Amniotic epithelial cell (primary cell): ENCODE measurements at places on chromosomes 7 and 10.

- no peak for DNase-seq
Measured at GRCh38 chr7:122438492-122438891, 133.9 kb upstream of the FEZF1 start.

- DNase-seq = no peak
Measured at GRCh38 chr7:145339319-145339718, 503.5 kb upstream of the TPK1 start.

DNA sequence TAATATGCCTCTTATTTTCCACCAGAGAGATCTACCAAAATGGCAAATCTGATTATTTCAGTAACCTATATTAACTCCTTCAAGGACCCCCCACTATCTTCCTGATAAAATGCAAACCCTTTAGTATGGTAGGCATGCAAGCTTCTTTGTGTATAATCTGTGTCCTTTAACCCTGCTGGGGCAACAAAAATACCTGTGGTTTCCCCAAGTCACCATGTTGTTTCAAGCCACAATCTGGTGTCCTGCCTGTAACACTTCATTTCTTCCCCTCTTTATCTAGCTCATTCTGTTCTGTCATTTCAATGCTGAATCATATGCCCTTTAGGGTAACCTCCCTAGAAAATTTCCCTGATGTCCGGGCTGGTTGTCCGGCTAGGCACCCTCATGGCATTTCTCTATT lies 5.3 kb downstream of the CALCR start:
- peak; percentile 12 for DNase-seq

DNA sequence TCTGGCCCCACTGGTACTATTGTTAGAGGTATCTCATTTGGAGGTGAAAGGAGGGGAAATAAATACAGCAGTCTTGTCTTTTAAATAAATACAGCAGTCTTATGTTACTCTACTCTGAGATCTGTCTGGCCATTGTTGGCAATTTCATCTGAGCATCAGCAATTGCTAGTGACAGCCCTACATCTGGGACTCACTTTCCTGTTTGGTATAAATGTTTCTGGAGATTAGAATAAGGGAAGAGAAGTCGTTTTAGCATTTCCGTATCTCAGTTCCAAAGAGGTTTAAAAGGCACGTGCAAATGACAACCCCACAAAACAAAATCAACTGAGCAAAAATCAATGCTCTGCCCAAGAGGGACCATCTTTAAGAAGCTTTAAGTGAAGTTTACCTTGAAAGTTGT lies 18.1 kb upstream of the CNNM2 start:
- no peak for DNase-seq

- DNase-seq = no peak
Measured at GRCh38 chr7:155721056-155721455, 76.6 kb downstream of the RBM33 start.

DNA sequence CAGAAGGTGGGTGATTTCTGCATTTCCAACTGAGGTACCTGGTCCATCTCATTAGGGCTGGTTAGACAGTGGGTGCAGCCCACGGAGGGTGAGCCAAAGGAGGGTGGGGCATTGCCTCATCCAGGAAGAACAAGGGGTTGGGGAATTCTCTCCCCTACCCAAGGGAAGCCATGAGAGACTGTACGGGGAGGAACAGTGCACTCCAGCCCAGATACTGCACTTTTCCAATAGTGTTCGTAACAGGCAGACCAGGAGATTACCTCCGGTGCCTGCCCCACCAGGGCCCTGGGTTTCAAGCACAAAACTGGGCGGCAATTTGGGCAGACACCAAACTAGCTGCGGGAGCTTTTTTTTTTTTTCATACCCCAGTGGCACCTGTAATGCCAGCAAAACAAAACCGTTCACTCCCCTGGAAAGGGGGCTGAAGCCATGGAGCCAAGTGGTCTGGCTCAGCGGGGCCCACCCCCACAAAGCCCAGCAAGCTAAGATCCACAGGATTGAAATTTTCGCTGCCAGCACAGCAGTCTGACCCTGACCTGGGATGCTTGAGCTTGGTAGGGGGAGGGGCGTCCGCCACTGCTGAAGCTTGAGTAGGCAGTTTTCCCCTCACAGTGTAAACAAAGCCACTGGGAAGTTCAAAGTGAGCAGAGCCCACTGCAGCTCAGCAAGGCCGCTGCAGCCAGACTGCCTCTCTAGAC lies 31.2 kb downstream of the ARMC10 start:
- peak; percentile 38 for DNase-seq

DNA sequence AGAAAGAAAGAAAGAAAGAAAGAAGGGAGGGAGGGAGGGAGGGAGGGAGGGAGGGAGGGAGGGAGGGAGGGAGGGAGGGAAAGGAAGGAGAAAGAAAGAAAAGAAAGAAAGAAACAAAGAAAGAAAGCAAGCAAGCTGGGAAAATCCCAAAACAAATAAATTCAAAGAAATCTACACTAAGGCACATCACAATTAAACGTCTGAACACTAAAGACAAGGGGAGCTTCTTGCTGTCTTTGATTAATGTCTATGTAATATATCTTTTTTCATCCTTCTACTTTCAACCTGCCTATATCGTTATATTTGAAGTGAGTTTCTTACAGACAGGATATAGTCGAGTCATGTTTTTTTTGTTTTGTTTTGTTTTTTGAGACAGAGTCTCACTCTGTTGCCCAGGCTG lies 28.3 kb upstream of the EBF3 start:
- no peak for DNase-seq

- DNase-seq = no peak
Measured at GRCh38 chr7:35776686-35777085, 24.2 kb upstream of the SEPTIN7 start.

DNA sequence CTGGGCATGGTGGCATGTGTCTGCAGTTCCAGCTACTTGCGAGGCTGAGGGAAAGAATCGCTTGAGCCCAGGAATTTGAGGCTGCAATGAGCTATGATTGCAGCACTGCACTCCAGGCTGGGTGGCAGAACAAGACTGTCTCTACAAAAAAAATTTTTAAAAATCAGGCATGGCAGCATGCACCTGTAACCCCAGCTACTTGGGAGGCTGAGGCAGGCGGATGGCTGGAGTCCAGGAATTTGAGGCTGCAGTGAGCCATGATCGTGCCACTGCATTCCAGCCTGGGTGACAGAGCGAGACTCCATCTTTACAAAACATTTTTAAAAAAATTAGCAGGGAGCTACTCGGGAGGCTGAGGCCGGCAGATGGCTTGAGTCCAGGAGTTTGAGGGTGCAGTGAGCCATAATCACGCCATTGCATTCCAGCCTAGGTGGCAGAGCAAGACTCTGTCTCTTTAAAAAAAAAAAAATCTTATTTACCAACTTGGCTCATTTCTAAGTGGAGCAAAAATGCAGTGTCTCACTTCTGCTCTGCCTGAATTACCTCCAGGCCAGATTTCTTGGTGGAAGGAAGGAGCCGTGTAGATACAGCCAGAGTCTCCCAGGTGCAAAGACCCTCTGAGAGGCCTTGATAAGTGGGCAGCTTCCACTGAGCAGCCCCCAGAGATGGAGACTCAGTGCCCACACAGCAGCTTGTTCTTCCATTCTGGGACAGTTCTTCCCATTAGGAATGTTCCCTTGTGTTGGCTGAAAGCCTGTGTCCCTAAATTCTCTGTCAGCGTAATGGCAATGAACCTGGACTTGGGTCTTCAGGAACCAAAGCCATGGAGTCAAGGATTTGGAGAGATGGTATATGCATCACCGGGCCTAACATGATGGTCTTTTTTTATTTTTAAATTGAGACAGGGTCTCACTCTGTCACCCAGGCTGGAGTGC lies 30.0 kb downstream of the GTF2IRD1 start:
- DNase-seq = peak; percentile 69

DNA sequence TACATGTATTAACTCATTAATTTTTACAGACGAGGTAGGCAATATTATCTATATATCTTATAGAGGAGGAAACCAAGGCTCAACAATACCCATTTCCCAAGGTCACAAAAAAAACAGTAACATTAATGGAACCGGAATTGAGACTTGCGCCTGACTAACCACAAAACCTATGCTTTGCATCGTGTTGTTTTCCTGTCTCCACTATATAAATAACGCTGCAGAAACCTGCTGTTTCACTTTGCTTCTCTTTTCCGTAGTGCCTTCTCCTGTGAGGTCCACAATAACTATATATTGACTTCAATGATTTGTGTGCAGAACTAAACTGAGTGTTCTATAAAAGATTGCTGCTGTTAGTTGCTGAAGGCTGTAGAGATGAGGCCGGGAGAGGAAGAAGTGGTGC lies 97.7 kb upstream of the RPA3 start:
- no peak for DNase-seq

DNA sequence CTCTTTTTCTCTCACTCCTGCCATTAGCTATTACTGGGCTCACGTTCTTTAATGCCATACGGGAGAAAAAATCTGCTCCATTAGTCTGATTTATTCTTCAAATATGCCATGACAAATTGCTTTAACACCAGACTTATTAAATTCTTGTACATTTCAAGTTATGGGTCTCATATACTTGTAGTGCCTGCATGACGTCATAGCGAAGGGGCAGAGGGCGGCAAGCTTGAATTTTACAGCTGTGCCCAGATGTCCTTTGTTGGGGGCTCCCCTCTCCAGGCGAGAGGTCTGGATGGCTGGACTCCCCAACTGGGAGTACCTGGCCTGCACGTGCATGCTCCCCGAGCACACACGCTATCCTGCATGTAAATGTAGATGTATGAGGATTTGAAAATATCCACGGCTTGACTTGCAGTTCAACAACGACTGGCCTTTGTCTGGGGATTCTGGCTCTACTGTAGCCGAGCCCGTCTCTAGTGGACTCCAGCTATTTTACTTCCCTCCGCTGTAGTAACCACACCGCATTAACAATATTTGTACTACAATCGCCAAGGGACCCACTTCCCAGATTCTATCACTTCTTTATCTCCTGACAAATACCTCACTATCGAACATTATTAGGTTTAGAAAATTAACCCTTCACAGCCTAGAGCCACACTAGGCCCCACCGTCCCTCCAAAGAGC lies 79.5 kb downstream of the EBF3 start:
- no peak for DNase-seq

DNA sequence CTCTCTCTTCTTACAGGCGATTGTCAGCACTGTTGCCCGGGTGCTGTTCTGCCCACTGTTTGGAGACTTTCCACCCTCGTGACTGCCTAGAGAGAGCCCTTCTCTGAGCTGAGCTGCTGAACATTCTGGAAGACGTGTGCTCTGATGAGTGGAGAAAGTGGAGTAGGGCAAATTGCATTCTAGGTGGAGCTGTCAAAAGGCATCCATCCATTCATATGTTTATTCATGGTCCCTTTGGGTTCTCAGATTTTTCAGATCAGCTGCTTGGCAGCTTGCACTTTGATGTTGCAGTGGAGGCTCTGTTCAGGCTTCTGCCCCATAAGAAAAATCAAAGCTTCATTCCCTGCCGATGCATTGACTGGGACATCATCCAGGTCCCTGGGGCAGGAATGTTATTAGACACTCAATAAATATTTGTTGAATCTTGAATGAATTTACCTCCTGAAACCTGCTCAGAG lies 120.7 kb upstream of the EEPD1 start:
- no peak for DNase-seq
